ENCODE measurements at places on chromosomes 5 and 9.

DNA sequence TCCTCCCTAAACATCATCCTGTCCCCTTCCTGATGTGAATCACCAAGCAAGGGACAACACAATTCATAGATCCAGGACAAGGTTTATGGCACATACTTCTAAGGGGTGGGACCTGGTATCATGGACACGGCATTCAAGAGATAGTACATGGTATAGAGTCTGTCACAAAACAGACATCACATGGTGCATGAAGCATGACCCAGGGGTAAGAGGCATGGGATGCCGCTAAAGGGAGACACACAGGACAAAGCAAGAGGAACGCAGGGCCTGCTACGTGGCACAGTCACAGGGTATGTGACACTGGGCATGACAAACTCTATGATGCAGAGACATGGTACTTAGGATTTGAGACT, 20.7 kb downstream of the GSN start:
- no peak for DNase-seq

- no peak for DNase-seq
Measured at GRCh38 chr5:132998556-132998955, 27.8 kb downstream of the ZCCHC10 start.

DNA sequence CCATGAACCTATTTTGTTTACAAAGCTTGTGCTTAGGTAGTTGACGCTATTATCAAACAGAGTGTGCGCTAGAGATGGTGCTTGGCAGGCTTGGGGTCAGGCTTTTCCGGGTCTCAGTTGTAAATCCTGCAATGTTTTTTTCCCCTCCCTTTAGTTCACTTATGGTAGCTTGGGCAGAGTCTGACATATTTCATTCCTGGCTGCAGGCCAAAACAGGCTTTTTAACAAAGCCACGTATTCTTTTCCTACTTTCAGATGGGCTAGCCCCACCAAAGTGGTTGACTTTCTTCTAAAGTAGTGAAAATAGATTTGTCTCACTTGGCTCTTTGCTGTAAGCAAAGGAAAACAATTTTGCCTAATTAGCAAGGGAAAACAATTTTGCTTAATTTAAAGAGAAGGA, 58.0 kb upstream of the FBN2 start:
- no peak for DNase-seq

- DNase-seq, result peak; percentile 28
Measured at GRCh38 chr5:142015781-142016533, 3.1 kb upstream of the GNPDA1 start.

GRCh38 chr5:14025569-14026286, 81.2 kb upstream of the DNAH5 start:
- no peak for DNase-seq

DNA sequence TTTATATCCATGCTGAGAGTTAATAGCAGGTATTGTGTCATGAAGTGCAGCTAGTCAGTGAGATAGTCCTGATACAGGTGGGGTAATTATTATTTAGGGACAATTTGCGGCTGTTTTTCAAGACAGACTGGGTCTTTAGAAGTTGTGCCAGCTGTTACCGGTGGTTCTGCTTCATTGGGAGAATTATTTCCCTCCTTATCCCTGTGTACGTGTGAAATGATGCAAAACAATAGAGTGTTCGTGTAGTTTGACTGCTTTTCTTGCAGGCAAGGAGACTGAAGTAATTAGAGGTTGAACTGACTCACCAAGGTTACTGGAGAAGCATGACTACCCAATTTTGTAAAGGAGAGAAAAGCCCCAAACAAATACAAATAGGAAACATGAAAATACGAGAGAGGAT, 101.7 kb downstream of the ARRDC3 start:
- no peak for DNase-seq

DNA sequence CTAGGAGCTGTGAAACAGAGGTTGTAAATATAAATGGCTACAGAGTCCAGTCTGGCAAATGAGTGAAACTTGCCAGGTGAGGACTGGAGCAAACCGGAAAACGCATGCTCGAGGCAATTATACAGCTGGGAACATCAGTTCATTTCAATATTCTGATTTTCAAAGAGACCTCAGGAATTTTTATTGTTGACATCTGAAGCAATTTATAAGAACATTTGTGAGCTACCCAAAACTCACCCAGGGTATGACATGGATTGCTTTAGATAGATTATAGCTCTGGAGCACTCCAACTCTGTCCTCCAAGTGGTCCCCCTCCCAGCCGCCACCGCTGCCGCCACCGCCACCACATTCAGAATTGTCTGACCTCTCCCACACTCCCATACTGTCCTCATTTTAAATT, 84.6 kb upstream of the GRAMD2B start:
- DNase-seq, result no peak

DNA sequence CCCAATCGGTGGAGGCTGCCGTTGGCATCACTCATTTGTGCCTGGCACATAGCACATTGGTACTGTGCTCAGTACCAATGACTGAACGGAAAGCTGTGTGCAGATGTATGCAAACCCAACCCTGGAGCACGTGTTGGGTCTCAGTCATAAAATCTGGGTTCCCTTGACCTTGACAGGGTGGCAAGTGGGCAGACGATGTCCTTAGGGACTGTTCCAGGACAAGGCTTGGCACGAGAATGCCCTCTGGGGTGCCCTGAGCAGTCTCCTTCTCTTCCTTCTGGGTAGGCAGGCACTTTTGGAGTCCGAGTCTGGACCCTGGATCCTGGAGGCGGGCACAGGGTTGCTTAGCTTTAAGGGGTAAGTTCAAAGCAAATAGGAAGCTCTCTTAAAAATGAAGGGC, 75.8 kb downstream of the MACROH2A1 start:
- no peak for DNase-seq

GRCh38 chr5:97923496-97923895, 740.4 kb upstream of the RIOK2 start:
- DNase-seq, result no peak

DNA sequence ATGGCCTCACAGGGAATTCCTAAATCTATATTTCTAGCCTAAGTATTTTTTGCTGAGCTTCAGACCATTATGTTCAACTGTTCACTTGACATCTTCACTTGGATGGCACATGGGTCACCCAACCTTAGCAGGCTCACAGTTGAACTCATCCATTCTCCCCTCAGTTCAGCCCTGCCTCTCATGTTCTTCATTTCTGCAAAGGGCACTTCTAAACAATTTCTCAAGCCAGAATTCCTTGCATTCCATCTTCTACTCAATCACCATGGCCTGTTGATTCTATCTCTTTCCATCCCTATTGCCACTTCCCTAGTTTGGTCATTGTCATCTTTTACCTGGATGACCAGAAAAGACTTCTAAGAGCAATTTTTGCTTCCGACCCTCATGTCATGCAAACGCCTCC, 7.3 kb upstream of the RGS3 start:
- no peak for DNase-seq

- DNase-seq, result no peak
Measured at GRCh38 chr5:144436007-144436406, 265.3 kb downstream of the KCTD16 start.

DNA sequence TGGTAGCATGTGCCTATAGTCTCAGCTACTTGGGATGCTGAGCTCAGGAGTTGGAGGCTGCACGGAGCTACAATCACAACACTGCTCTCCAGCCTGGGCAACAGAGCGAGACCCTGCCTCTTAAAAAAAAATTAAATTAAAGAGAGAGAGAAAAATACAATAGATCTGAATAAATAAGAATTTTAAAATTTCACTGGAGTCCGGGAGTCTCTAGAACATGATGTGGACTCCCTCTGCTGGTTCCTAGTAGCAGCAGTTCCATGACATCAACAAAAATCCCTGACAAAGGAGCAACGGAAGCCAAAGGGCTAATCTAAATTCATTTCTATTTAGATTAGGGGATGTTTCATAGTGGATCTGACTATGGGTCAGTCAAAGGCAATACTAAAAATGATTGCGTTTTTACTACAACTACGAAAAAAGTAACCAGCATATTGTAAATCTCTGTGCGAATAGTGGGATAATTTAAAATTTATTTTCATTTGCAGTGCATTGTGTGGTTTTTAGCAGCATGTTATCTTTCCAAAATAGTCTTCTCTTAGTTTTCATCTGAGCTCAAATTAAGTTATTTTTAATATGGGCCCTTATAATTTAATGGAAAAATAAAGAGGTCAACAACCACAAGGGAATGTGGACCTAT, 6.7 kb downstream of the INIP start:
- DNase-seq, result no peak

DNA sequence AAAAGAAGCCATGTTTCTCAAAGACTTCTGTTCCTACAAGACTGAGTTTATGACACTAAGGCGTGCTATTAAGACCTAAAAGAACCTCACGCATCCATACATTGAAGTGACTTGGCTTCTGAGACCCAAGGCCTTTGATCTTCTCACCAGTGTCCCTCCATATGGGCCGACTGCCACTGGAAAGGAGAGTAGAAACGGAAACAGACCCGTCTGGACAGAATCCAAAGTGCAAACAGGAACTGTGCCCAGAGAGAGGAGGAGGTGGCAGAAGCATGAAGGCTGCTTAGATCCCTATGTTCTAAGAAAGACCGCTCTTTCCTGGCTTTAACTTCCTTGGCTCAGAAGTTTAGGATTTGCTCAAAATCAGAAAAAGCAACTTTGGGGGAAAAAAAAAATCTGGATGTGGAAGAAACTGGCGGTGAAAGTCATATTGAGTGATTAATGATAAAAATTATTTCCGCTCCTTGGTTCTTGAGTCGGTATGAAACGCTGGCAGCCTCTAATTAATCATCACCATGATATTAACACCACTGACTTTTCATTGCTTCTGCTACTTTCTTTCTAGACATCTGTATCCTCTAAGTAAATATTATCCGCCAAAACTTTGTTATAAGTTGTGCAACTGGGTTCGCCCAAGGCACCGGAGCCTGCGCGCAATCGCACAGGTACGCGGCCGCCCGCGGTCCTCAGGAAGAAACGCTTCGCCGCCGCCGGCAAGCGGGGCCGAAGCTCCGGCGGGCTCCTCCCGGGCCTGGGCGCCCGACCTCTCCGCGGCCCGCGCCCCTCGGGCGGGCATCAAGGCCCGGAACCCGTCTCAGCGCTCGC, 726 bp downstream of the DAP start:
- no peak for DNase-seq

All from SIG-M5 (cell line).